ENCODE measurements at places on chromosomes 4 and X.

DNA sequence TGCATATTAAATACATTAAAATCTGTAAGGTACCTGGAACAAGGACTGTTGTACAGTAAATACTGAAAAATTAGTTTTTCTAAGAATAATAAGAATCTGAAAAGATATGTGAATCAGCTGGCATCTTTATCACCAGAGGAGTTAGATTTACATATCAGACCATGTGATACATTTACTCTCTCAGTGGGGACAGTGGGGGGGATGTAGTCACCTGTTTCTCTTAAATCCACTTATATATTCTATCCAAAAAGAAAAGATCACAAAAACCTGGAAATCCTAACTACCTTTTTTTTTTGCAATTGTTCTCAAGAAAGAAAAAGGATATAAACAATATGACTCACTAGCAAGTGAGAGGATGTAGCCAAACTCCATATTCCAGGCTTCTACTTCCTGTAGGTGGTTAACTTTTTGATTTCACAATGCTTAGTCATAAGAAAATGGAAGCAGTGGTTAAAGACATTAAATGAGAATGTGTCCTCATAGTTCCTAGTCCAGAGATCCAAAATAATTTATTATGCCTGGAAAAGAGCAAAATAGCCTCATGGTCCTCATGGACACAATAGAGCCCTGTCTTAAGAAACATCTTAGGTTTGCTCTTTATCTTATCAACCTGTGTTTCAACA is 22.5 kb upstream of the MYOZ2 start:
- DNase-seq, result peak; percentile 79

- DNase-seq, result peak; percentile 44
These were observed 195.5 kb upstream of the VEGFC start for GRCh38 chr4:176988226-176988625.

DNA sequence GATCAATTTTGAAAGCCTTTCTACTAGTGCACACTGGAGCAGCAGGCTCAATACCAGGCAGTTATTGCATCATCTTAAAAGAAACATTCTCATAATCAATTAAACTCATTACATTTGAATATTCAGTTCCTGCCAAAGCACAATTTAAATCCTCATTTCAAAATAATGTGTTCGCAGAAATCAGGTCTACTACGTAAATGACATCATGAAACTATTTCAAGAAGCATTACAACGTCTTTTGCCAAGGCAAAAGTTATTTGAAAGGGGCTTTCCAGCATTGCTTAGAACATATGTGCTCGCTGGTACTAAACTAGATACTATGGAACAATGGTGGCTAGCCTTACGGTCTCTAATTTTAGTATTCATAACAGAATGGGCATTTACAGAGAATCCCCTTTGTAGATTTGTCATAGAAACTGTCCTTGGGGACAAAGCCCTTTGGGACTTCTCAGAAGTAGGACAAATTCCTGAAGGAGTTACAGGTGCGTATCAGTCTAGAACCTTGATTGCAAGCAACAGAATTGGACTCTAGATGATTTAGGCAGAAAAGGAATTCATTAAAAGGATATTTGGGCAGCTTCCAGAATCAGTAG is 27.6 kb upstream of the HUWE1 start:
- no peak for DNase-seq

- no peak for DNase-seq
These were observed 503 bp upstream of the PDE5A start for GRCh38 chr4:119629142-119629471.

- DNase-seq, result peak; percentile 38
These were observed 201.0 kb upstream of the STK26 start for GRCh38 chrX:131821945-131822622.

GRCh38 chr4:69156913-69157312 is 57.6 kb downstream of the UGT2B11 start:
- no peak for DNase-seq

GRCh38 chr4:41655177-41655576 is 93.3 kb downstream of the PHOX2B start:
- no peak for DNase-seq
